ENCODE measurements at places on chromosomes 12 and 14. TPM values are rescaled to one million over a fixed set of nuclear protein-coding genes. Genes with fewer than 3 reads are reported as not detected.

DNA sequence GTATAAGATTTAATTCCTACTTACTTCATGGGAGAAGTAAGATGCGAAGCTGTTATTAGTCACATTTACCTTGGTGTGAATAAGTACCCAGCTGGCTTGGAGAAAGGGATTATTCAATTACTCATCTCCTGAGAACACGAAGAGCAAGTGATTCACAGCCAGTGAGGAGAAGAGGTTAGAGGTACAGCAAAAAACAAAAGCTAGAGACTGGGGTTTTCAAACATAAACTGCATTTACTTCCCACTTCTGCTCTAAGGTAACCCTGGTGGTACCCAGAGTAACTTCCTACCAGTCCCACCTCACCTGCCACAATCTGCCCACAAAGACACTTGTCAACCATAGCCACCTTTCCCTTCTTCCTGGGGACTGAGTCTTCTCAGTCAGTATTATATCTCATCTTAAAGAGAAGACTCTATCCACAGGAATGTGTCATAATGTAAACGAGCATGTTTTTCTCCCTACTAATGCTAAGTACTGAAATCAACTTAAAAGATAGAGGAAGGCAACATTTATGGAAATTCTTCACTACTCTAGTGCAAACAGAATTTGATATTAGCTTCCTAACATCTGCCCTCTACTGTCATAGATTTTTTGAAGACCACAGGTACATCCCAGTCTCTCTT is 6.0 kb upstream of the IL22 start:
- no peak overlapping the region for H3K27ac ChIP-seq
- H3K4me3 ChIP-seq: no peak overlapping the region
- H3K36me3 ChIP-seq: no peaks in the 10 kb centered on the region
- no peaks in the 10 kb centered on the region for H3K27me3 ChIP-seq

DNA sequence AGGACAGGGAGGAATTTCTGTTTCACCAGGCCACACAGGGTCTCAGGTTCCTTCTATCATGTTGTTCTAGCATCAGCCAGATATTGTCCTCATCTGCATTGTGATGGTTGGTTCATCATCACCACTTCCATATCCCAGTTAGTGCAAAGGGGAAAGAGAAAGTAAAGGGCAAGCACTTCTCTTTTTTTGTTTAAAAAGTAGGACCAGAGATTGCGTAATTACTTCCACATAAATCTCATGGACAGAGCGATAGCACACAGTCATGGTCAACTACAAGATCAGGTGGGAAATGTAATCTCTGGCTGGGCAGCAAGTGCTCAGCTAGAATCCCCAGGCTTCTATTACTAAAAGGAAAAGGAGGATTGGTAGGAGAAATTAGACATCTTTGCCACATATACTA is 155.1 kb downstream of the KIF21A start:
- no peak overlapping the region for H3K27ac ChIP-seq
- H3K4me1 ChIP-seq: no peaks in the 10 kb centered on the region
- DNase-seq: no peak
- H3K4me3 ChIP-seq: no peak overlapping the region
- no peaks in the 10 kb centered on the region for H3K27me3 ChIP-seq
- no peaks in the 10 kb centered on the region for H3K36me3 ChIP-seq

GRCh38 chr12:63397807-63398206 is 246.8 kb upstream of the AVPR1A start:
- H3K4me1 ChIP-seq: no peaks in the 10 kb centered on the region
- H3K27me3 ChIP-seq: no peaks in the 10 kb centered on the region
- H3K27ac ChIP-seq: no peak overlapping the region
- no peak for DNase-seq

- H3K27me3 ChIP-seq: no peaks in the 10 kb centered on the region
- no peaks in the 10 kb centered on the region for H3K4me1 ChIP-seq
- no peak for DNase-seq
- H3K4me3 ChIP-seq: peak overlapping the region; percentile 95
- H3K27ac ChIP-seq: no peak overlapping the region
Observed at GRCh38 chr14:102138535-102138934, 1.2 kb upstream of the WDR20 start.

DNA sequence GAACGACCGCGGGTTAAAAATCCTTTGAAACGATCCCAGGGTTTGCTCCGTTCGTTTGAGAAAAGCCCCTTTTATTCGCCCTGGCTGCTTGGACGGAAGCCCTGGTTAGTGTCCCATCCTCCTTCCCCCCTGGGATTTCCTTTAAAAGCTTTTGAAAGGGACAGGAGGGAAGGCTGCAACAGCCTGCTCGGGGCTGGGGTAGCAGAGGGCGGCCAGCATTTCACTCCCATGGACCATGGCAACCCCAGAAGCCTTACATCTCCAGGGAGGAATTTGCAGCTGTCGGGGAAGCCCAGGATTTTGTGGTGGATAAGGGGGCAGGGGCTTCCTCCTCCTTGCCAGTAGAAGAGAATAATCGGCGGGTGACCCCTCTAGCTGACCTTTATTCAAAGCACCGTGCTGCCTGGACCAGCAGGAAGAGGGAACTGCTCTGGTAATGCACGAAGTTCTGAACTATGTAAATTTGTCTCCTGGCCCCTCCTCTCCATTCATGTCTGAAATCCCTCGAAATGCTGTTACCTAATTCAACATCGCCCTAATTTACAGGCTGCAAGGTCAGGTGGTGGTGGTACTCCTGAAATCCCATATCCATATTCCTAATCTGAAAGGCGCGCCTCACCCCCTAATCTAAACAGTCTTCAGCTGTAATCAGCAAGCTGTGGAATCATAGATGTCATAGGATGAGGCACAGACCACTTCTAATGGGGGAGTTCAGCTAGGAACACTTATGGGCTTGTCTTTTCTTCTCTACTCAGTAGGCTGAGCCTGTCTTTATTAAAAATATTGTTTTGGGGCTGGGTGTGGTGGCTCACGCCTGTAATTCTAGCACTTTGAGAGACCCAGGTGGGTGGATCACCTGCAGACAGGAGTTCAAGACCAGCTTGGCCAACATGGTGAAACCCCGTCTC is 1.0 kb upstream of the CLIP1 start:
- peaks cover 16% of the 10 kb centered on the region for H3K4me1 ChIP-seq
- no peaks in the 10 kb centered on the region for H3K36me3 ChIP-seq
- peak overlapping the region; percentile 6 for H3K4me3 ChIP-seq
- no peaks in the 10 kb centered on the region for H3K27me3 ChIP-seq
- peak overlapping the region; percentile 76 for H3K27ac ChIP-seq

DNA sequence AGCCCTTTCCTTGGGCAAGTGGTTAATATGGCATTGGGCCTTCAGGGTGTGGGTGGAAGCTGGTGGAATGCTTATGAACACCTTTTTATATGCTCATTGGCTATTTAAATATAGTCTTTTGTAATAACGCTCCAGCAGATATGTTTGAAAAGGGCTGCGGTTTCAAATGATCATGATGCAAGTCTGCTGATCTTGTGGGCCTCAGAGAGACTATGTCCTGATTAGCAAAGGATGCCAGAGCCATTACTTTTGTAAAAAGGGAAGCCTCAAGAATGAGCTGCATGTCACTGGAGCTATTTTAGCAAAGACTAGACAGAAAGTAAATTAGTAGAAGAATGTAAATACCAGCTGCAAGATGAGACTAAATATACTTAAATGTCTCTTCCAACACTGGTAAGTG is 200.5 kb downstream of the GXYLT1 start:
- DNase-seq: no peak
- H3K4me1 ChIP-seq: no peaks in the 10 kb centered on the region
- no peaks in the 10 kb centered on the region for H3K27me3 ChIP-seq

The PSME1 gene
- total RNA-seq: 57.4 TPM

The IRAK3 gene
- 5.3 TPM for total RNA-seq

DNA sequence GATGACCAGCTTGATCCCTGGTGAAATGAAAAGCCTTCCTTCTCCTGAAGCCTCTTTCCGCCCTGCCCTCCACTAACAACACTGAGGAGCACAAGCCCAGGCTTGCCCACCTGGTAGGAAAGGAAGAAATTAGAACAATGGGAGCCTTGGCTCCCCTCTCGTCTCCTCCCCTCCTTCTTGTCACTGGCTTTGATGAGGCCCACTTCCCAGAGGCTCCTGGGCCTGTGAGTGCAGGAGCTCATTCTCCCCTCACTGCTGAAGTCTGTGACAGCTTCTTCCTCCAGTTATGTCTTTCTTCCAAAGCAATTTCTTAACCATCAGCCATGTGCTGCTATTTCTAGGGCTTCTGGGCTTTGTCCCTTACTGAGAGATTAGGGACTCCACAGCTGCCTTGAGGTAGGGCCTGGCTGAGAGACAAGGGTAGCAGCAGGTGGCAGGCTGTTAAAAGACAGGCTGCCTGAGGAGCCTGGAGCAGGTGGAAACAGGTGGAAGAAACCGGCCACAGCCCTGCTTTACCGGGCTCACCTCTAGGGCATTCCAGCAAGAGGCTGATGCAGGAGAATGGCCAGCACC is 53.6 kb upstream of the SRSF5 start:
- H3K36me3 ChIP-seq: no peaks in the 10 kb centered on the region
- no peak overlapping the region for H3K4me3 ChIP-seq
- no peaks in the 10 kb centered on the region for H3K27me3 ChIP-seq
- H3K4me1 ChIP-seq: peaks cover 28% of the 10 kb centered on the region

The NRXN3 gene
- total RNA-seq: 1.5 TPM

DNA sequence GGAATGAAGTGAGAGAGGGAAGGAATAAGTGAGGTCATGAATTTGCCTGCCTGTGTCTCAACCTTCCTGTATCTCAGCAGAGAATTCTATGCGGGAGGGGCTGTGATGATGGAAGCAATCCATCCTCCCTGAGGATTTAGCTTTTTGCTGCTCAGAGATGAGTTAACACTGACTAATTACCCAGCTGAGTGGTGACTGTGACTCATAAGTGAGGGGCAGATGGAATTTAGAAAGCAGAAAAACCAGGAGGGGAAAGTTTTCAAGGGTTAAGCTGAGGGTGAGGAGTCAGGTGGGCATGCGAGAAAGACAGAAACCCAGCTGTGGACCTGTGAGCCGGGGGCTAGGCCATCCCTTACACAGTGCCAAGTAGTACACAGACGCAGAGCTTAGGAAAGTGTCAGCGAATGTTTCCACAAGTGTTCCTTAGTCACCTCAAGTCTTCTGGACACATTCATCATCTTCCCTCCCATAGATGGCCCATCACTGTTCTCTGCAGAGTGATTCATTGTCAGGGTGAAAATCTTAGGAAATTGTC is 277.9 kb downstream of the IPO8 start:
- H3K27me3 ChIP-seq: no peaks in the 10 kb centered on the region
- H3K27ac ChIP-seq: no peak overlapping the region
- no peak overlapping the region for H3K4me3 ChIP-seq
- DNase-seq: no peak
